Inflammatory macrophage (primary cell): ENCODE measurements at places on chromosomes 12 and 14.

DNA sequence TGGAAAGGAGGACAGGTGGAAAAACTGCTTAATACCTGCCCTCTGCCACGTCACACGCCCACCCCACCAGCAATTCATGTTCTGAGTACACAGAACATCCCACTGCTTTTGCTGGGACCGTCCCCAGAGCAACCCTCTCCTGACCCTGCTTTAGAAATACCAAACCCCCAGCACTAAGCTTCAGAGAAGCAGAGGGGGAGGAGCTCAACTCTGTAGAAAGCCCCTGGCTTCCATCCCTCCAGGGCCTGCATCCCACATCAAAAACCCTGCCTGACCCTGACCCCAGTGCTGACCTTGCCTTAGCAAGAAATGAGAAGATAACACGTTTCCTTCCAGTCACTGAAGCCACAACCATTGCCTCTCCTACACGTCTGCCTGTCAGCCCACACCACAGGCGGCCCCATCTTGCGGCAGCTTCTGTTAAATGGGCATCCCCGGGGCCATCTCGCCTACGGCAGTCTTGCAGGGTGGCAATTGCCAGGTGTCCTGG, 19.7 kb downstream of the VDR start:
- DNase-seq = peak; percentile 33

DNA sequence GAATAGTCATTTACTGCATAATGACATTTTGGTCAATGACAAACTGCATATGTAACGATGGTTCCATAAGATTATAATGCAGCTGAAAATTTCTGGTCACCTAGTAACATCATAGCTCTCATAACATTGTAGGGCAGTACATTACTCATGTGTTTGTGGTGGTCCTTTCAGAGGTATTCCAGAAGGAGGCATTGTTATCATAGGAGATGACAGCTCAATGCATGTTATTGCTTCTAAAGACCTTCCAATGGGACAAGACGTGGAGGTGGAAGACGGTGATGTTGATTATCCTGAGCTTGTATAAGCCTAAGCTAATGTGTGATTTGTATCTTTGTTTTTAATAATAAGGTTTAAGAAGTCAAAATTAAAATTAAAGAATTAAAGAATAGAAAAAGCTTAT, 43.8 kb upstream of the TSPAN11 start:
- no peak for DNase-seq

DNA sequence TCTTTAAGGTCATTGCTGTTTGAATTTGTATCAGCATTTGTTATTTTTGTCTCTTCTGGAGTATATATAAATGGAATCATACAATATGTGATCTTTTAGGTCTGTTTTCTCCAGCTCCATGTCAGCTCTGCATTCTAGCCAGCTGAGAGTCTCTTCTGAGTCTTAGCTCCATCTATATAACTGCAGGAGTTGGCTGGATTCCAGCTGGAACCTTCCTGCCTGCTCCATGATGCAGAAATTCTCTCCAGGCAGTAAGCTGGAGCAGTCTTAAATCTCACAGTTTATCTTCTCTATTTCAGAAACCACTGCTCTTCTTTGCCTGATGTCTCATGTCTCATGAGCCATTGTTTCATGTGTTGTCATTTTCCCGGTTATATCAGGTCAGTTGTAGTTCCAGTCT, 827.6 kb downstream of the NRXN3 start:
- no peak for DNase-seq

GRCh38 chr12:117334855-117335587, 26.4 kb downstream of the NOS1 start:
- no peak for DNase-seq

DNA sequence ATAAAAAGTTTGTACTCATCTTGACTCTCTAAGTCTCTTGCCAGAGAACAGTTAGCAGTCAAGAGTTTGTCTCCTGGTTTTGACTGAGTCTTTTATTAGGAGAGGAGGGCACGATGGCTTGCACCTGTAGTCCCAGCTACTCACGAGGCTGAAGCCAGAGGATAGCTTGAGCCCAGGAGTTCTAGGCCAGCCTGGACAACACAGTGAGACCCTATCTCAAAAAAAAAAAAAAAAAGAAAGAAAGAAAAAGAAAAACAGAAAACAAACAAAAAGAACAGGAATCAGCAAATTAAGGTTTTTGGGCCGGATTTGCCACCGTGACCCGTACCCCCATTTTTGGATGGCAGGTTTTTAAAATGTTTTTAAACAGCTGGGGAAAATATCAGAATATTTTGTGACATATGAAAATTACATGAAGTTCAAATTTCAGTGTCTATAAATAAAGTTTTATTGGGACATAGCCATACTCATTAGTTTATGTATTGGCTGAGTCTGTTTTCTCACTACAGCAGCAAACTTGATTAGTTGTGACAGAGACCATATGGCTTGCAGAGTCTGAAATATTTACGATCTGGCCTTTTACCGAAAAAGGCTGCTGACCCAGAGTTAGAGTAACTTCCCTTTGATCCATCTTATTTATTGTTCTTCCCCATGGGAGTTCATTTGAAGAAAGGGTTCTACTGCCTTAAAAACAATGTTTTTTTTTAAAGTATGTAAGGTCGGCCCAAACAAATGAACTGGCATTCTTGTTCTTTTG, 31.2 kb downstream of the VEZT start:
- DNase-seq = no peak

GRCh38 chr14:68791078-68791901, 1.6 kb downstream of the ZFP36L1 start:
- DNase-seq = no peak

DNA sequence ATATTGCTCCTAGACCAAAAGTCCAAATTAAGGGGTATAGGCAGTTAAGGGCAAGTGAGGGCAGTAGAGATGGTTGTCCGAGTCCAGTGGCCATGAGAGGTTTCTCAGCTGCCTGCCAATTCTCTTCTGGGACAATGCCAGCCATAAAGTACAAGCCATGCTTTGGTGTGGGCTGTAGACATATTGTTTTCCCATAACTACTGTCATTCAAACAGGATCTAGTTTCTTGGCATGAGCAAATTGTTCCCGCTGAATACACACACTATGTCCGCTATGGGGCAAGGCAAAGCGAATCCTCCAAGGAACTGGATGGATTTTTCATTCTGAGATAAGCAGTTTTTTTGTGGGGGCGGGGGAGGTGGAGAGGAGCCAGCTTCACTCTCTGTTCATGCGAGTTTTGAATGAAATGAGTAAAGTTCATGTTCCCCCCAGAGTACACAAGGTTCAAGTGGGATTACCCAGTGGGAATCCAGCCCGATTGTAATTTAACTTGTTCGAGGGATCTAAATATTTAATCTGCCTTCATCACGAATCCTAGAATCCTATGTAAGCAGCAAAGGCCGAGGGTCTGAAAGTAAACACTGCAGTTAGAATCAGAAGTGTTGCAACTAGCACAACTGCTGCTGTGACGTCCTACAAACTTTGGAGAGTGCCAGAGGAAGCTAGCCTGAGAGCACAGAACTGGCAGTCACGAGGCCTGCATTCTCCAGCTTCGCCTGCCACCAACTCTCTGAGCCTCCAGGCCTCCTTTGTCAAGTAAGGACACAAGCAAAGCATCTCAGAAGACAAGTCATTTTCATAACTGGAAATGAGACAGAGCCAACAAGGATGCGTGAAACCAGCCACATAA, 137.0 kb downstream of the CRADD start:
- peak; percentile 20 for DNase-seq

DNA sequence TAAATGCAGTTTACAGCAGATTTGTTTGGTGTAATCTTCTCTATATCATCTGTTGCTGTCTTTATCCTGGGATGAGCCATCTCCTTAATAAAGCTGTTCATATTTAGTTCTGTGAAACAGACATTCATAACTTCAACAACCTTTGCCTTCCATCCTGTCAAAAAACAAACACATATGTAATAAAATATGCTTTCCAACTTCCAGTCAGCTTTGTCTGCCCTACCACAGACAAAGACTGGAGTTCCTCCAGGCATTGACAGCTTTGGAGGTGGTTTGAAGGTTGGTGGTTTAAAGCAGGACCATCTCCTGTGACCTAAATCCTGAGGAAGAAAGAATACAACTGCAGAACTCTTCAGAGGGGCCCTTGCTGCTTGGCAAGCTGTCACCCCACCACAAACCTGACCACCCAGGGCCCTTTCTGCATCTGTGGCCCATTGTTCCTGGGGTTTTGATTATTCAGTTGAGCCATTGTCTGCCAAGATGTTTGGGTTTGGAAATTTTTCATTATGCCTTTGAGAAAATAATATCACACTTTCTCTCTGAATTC, 28.2 kb upstream of the PTGR2 start:
- no peak for DNase-seq

GRCh38 chr14:25003537-25003936, 46.4 kb downstream of the STXBP6 start:
- DNase-seq = no peak

DNA sequence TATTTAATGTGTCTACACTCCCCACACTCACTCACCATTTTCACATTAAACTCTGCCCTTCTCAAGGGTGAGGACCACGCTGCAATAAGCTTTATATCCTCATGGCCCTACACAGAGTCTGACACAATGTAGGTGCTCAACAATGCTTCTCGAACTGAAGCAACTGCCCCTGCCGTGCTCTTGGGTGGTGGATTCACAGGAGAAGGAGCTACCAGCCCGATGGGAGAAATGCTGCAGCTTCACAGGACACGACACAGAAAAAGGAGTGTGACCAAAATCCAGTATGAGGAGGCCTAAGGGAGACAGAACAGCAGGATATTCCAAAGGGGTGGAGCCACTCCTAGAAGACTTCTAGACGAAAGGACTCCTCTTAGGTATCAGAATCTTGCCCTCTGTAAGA, 6.5 kb upstream of the KRT3 start:
- DNase-seq = no peak

- no peak for DNase-seq
These were observed 82.6 kb downstream of the ERC1 start for GRCh38 chr12:1073652-1074051.

GRCh38 chr12:132049442-132049841, 94.7 kb downstream of the DDX51 start:
- DNase-seq = no peak

- no peak for DNase-seq
These were observed 75.2 kb downstream of the PRIMA1 start for GRCh38 chr14:93712838-93713724.

DNA sequence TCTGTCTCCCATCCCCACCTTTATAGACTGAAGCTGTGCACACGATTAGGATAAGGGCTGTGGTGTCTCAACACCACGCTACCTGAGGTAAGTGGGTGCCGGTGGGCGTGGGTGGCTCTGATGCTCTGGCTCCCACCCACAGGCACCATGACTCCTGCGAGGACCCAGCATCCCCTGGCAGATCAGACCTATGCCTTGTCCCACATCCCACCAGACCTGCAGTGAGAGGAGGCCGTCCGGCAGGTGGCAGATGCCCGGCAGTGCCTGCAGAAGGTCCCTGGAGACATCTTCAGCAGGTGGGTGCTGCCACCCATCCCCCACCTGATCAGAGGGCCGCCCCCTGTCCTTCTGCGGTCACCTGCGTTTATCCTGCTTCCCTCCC, 104.4 kb upstream of the PRB2 start:
- DNase-seq = no peak

DNA sequence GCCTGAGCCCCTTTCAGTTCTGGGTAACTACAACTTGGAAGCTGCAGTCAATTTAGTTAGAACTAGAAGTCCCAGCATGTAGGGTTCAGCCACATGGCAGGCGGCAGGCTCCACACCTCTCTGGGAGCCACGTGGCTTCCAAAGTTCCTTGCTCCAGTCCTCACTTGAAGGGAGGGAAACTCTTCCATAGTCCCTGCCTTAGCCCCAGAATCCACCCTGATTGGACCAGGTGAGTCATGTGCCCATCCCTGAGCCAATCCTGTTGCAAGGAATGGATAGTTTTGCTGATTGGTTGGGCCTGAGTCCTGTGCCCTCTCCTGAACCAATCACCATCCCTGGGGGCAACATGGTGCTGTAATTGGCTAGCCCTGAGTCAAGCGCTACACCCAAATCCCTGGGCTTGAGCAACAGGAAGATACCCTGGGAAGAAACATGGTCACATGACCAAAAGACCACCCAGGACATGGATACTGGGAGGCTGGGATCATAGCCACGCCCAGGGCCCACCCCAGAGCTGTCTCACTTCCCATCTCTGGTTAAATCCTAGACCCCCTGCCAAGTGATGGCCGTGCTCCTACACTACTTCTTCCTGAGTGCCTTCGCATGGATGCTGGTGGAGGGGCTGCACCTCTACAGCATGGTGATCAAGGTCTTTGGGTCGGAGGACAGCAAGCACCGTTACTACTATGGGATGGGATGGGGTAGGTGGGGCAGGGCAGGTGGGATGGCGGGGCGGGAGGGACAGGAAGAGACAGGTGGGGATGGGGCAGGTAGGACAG, 154.7 kb downstream of the ADGRD1 start:
- DNase-seq = no peak

DNA sequence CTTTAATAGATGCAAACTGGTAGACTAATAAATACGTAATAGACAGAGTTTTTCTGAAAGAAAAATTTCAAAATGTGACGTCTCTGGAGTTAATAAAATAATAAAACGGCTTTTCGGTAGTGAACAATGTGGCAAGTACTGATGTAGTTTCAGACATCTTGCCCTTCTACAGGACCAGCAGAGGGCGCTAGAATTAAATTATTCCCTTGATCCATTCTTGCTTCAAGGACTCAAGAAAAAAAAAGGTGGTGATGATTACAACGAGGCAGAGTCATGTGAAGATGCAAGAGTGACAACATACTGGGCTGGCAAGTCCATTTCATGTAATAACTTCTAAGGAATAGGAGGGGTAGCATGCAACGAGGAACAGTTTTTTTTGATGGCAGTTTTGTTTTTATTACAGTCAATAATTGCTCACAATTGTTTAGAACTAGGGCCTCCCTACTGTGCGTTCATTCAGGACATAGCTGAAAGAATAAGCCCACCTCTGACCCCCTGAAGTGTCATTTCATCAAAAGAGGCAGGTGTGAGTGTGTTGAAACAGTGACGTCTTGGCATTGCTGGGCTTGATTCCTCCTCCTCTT, 101.0 kb upstream of the GZMB start:
- DNase-seq = peak; percentile 66

- DNase-seq = no peak
These were observed 18.0 kb downstream of the TSPAN19 start for GRCh38 chr12:85018098-85018497.

DNA sequence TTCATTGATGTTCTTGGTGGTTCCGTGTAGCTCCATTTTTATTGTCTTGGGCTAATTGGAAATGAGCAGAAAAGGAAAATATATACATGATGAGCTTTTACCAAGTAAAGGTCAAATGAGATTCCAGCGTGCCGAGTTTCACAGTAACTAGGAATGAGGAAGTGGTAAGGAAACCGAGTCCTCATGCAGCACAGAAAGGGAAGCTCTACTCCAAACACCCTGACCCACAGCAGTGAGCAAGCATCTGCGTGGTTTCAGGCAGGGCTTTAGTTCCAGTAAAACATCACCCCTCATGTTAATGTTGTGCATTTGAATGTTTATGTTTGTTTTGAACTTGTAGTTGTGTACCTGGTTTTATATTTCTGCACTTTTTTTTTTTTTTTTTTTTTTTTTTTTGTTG, 208.0 kb downstream of the SLC41A2 start:
- DNase-seq = peak; percentile 91

DNA sequence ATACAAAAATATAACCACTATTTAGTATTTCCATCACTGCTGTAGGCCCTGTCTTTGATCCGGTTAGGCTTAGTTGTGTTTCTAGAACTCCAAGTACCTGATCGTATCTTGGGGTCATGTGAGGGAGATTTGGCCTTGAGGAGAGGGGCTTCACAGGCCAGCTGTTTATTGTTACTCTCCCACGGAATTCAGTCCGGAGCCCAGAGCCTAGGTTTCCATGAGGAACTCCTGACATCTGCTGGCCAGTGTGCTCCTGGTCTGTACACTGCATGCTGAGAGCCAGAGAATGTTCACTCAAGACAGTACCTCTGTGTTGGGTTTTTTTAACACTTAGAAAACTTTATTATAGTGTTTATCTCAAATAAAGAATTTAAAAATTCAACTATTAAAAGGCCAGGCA, 341.0 kb upstream of the TMEM132C start:
- no peak for DNase-seq
